Stimulated activated CD4-positive, alpha-beta T cell treated with anti-CD3 and anti-CD28 coated beads, TNF-alpha, amount 100 ng/mL, for 1 hour (primary cell): ENCODE measurements at places on chromosomes 1 and 21.

DNA sequence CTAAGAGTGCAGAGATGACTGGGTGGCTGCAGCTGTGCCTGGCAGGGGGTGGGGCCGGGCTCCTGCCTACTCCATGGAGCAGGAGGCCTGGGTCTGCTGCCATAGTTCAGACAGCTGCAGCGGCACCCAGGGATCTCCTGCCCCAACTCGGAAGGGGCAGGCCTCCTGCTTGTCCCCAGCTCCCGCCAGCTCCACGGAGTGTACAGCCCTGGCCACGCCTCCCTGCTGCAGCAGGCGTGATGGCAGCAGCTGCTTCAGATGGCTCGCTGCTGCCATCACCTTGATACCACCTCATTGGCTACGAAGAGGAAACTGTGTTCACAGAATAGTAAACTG is 35.9 kb downstream of the ACTL8 start:
- DNase-seq = no peak

GRCh38 chr1:105122041-105122440 is 1372.3 kb downstream of the AMY1C start:
- DNase-seq = no peak

DNA sequence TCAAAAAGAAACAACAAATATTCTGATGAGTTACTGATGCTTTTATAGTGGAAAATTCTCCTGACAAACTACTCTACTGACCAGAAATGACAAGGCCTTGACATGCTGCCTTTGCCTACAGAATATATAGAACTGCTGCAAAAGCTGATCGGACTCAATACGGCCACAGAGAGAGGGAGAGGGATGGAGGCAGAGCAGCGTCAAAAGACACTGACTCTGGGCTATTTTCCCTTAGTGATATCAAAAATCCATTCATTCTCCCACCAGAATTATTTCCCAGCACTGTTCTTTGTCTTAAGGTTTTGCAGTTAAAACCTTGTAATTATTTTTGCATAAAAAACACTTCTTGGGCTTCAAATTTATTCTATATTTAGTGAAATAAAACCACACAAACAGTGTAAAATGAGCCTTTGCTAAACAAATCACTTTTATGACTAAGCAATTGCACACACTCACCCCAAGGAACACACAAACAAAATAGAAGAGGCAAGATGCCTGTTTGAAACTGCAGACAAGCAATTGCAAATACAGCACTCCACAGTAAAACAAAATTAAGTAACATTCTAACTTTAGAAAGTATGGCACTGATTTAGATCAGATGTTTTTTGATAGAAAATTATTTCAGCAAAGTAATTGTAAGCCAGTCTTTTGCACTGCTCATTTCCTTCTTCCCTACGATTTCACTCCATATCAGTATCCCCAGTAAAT is 1036.4 kb downstream of the ADGRL2 start:
- no peak for DNase-seq

DNA sequence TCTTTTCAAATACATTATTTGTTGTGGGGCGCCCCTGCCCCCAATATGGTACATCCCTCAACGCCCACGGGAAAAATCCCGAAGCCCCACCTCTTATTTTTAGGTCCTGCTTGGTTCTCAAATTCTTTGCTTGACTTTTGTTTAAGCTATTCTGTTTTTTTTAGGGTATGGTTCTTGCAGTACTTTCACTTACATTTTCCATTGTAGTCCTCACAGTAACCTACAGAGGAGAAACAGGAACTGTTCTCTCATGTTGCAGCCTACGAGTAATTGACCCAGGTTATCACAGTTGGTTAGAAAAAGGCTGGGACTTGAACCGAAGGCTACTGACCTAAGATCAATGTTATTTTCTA is 697 bp upstream of the C21orf91 start:
- DNase-seq = no peak

GRCh38 chr1:93703643-93704042 is 22.0 kb upstream of the BCAR3 start:
- DNase-seq = no peak

- DNase-seq = no peak
Observed at GRCh38 chr1:155777582-155777981, 79.4 kb downstream of the GON4L start.

DNA sequence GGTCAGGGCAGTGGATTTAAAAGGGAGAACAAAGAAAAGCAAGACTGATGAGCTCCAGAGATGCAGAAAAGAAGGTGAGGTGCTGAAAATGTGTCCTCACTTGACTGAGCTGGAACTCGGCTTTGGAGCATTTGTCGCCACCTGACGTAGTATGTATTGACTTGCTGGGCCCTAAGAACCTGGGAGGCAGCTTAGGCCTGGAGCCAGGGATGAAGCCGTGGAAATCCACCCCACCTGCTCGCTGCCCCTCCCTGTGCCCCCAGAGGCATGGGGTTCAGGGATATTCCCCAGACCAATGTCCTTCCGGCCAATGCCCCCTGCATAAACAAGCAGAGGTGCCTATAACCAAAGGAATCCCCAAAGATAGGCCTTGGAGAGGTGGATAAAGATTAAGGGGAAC is 14.3 kb downstream of the MRAP start:
- DNase-seq = no peak

DNA sequence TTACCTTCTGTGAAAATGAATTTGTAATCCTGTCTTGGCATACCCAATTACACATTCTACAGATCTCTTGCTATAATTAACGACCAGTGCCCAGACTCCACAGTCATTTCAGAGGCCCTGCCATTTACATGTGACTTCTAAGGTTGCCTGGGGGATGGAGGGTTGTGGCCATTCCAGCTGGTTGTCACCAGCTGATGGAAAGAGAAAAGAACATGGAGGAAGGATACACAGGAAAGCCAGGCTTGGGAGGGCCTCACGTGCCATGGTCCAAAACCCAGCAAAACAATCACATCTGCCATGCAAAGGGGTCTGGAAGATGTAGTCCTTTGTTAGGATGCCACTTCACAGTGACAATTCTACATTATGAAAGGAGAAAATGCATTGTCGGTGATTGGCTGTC is 59.3 kb downstream of the LAMC2 start:
- DNase-seq = no peak

GRCh38 chr1:5968161-5968736 is 24.0 kb downstream of the NPHP4 start:
- no peak for DNase-seq

DNA sequence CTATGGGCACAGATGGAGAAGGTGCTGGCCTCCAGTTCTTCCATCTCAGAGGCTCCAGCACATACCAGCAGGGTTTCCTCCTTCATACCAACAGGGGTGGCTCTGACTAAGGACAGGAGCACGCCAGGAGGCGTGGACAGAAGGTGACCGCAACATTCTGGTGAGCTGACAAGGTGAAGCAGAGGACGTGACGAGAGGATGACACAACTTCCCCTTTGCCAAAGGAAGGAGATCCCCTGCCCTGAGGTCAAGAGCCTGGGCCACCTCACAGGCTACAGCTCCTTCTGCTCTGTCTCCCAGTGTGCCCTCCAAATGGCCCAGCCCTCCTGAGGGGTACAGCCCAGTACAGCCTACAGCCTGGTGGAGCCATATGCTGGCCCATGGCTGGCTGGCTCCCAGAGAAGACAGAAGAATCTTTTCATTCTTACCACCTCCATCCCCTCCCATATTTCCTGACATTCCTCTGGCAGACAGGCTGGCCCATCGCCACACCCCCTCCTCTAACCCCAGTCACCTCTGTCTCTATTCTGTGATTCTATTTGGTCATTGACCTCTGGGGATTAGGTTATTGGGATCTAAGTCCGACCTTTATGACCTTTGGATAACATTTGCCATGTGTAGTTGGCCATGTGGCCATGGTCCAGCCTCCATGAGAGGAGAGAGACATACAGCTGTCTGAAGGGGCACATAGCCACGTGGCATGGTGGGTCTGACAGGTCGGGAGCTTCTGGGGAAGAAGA is 5.1 kb upstream of the LAMB3 start:
- DNase-seq = no peak

- no peak for DNase-seq
Observed at GRCh38 chr1:52906135-52906603, 15.4 kb downstream of the ECHDC2 start.

GRCh38 chr1:87830432-87830978 is 501.8 kb downstream of the LMO4 start:
- DNase-seq = no peak

DNA sequence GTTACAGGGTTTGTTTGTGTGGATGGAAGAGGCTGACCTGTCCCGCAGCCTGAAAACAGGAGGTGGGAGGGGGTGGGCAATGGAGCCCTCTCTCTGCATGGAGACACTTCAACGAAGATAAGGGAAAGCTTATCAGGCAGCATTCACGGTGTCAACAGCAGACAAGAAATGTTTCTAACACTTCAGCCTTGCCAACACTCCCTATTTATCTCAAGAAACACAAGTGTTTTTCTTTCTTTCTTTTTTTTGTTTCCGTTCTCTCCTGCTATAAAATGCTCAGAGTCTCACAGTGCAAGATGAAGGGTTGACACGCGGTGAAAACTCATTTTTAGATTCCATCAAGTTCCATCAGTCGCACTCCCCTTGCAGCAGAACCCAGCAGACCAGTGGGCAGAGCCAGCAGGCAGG is 594.4 kb downstream of the MATN1 start:
- no peak for DNase-seq

DNA sequence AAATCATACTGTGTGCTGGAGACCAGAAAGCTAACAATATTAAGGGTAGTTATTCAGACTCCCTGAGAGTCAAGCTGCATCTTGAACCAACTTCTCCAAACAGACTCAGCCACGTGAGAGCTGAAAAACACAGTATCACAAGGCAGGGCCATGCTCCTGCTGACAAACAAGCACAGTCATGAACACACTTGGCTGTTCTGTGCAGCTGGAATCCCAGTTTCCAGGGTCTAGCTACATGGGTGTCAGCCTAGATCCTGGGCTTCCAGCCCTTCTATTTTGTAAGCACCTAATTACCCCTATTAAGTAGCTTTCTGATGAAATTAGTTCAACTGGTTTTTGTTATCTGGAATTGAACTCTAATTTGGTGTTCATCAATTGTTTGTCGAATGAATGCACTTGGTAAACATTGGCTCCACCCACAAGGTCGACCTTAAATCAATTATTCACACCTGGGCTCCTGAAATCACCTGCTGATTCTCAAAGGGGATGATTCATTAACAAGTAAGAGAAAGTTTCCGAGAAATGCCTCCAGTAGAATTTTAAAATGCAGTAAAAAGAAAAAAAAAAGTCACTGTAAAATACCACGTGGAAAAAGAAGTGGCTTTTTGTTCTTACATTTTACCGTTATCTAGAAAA is 179.3 kb downstream of the ZC3H11B start:
- DNase-seq = no peak

DNA sequence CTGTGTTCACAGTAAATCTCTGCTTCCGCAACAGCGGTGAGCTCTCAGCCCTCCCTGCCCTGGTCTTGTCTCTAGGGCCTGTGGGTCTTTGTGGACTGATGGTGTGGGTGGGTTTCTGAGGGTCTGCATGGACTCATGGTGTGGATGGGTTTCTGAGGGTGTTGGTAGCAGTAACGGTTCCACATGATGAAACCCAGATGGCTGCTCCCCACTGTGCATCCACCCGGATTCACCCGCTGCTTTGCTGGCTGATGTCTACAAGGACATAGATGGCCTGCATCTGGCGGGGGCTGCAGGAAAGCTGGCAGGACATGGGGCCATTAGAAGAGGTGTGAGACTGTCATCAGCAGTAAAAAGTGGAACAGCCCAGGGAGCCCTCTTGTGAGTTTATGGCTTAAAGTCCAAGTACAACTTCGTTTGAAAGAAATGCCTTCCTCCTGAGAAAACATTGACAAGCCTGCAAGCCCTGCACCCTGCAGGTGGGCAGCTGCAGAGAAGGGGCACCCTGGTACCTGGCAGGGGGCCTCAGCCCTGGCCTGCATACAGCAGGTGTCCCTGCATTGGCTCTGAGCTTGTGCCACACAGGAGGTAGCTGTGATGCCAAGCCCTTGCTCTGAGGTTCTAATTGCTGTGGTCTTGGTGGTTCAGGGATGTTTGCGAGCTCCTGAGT is 156.9 kb upstream of the COL6A1 start:
- no peak for DNase-seq

GRCh38 chr1:216542263-216542662 is 119.0 kb upstream of the USH2A start:
- DNase-seq = no peak

GRCh38 chr1:185244015-185244747 is 72.9 kb downstream of the IVNS1ABP start:
- peak; percentile 17 for DNase-seq

DNA sequence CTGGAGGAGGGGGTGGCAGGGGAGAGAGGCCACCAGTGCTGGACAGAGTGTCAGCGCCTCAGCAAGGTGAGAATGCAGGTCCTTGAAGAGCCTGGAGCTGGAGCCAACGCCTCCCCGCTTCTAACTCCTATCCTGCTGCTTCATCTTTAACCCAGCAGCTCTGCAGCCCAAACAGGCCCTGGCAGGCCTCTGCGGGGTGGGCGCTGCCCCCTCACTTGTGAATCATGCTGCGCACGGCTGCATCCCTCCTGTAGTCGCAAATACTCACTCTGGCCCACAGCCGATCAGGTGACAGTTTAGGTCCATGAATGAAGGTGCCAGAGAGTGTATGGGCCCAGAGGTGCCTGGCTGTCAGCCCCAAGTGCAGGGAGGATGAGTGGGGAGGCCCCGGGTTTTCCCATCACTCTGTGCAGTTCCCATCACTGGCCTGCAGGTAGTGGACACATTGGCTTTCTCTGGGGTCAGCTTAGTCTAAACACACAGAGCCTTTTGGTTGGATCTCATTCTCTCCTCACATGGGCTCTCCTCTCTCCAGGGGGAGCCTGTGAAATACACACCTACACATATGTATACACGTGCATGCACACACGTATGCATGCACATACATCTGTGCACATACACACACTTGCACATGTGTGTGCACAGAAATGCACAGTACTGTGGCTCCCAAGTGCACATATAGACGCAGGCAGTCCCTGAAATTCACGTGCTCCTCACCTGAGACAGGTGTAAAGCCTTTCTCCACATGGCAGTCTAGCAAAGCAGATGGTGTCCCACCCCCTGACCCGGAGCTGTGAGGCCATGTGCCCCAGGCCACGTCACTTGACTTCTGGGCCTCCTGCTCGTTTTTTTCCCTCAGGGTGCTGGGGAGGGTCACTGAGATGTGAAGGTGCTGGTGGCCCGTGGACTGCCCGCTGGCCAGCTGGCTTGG is 52.0 kb downstream of the TRIM11 start:
- DNase-seq = no peak

DNA sequence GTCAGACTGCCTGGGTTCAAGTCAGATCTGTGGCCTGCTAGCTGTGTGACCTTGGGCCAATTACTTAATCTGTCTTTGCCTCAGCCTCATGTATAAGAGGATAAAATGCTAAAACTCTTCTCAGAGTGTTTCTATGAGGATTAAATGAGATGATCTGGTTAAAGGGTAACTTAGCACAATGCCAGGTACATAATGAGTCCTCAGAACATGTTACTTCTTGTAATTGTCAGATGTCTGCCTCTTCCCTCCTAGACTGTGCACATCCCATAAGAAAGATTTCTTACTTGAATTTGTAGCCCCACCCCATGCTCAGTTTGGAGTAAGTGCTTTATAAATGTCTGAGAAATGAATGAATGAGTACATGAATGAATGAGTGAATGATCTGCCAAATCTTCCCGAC is 34.6 kb upstream of the HIVEP3 start:
- no peak for DNase-seq

DNA sequence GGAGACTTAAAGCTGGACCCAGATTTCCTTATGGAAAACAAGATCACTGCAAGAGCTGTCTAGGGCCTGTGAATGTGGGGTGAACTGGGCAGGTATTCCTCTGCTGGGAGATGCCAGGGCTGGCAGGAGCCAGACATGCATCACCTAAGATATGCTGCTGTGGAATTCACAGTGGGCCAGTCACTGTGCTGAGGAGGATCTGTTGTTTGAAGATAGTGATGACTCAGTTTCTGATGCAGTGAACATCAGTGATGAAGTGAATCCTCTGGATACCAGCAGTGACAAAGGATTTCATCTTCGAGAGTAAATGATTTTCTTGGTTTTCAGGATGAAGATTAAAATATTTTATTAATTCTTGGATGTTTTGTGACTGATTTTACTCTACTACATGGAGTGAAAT is 29.9 kb upstream of the CAMSAP2 start:
- no peak for DNase-seq
